ENCODE measurements at places on chromosomes 16 and 17.

- DNase-seq: no peak
Observed at GRCh38 chr16:11046382-11046931, 102.1 kb downstream of the CLEC16A start.

DNA sequence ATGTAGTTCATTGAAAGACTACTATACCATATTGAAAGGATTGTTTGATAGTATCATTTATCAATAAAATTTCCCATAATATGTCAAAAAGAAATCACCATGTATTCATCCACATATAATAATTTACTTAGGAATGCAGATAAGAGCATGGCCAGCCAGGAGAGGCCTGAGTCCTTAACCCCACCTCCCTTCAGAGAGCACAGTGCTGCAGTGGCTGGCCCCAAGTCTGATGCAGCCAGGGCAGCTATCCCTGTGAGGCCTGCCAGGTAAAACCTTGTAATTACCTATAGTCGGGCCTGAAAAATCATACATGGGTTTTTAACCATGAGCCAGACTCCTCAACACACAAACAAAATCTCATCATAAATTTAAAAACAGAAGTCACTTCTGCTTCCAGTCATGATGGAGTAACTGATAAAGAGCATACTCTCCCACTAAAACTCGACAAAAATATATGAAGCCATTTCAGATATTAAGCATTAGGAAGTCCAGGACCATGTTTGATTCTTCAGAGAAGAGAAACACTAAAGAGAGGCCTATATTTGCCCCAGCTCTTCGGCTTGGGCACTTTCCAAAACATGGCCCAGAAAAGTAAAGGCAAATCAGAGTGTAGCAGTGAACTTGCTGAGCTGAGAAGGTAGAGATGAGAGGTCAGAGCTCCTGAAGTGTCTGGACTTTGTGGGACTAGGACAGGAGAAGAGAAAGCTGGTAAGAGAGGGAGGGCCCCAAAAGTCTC, 40.9 kb upstream of the CCNF start:
- no peak for DNase-seq

GRCh38 chr17:63446753-63447470, 806 bp upstream of the CYB561 start:
- peak; percentile 63 for DNase-seq

DNA sequence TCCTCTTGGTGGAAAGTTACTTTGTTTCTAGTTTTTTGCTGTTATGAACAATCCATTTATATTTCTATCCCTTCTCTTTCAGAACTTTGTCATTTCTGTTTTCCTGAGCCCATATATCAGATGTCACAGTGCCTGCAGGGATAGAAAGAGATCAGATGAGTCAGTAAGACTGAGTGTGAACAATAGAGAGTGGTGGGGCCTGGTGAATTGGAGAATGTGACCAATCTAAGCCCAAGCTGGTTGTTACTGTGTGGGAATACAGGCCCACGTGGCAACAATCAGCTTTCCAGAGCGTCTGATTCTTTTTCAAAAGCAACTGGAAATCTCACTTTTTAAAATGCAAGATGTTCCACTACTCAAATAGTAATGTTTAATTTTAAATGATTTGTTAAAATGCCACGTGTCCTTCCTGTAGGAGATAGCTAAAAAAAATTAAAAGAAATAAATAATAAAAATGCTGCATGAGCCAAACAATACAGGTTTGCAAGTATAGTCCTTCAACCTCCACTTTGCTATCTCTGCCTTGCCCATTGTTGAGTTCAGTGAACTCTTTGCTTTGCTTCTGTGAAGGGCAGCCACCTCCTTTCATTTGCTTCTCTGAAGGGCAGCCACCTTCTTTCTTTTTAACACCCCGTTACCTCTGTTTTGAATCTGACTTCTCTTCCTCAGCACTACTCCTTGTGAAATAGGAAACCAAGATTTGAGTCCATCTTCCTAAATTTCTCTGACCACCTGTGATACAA, 9.6 kb downstream of the DCTN5 start:
- no peak for DNase-seq

GRCh38 chr17:66814570-66814969, 20.3 kb upstream of the CACNG5 start:
- DNase-seq: no peak

GRCh38 chr16:4780235-4780634, 7.9 kb downstream of the SEPTIN12 start:
- DNase-seq: no peak

GRCh38 chr17:57868007-57868909, 18.4 kb upstream of the MRPS23 start:
- no peak for DNase-seq

- DNase-seq: peak; percentile 88
Observed at GRCh38 chr17:8079291-8080207, 8.0 kb downstream of the ALOX12B start.

GRCh38 chr17:78903101-78903779, at the start of gene CEP295NL:
CEP295NL (minus strand) TSS chr17:78903201; CDS start chr17:78901828, 1,373 bp downstream.
- DNase-seq: peak; percentile 45

DNA sequence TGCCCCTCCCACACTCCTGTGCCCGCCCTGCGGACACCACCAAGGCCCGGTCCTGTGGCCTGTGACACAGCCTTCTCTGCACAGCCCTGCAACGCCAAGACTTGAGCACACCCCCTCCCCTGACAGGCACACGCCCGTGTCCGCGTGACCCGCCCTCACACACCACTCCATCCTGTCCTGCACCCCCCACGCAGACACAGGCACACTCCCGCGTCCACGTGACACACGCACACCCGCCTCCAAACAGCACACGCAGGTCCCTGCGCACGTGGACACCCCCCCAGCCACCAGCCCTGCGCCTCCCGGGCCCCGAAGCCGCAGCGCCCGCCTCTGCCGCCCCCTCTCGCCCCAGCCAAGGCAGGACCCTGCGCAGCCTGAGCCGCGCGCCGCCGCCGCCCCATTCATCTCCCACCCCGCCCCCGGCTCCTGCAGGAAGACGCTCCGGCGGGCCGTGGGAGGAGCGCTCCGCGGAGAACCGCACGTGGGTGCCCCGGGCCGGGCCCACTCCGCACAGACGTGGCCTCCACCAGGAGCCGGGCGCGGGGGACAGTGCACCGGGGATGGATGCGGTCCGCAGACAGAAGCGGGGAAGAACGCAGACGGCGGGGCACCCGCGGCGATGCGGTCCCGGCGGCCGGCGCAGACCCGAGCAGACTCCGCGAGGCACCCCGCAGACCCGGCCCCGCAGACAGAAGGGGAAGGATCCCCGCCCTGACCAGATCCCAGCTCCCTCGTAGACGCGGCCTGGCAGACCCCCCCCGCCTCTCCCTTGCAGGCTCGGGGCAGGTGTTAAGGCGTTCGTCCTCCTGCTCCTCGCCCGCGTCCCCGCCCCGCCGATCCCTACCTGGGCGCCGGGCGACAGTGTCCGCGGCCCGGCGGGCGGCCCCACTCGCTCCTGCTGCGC, 506 bp downstream of the CAMKK1 start:
- peak; percentile 66 for DNase-seq

- DNase-seq: no peak
Observed at GRCh38 chr17:9123594-9124553, 102.6 kb downstream of the NTN1 start.

DNA sequence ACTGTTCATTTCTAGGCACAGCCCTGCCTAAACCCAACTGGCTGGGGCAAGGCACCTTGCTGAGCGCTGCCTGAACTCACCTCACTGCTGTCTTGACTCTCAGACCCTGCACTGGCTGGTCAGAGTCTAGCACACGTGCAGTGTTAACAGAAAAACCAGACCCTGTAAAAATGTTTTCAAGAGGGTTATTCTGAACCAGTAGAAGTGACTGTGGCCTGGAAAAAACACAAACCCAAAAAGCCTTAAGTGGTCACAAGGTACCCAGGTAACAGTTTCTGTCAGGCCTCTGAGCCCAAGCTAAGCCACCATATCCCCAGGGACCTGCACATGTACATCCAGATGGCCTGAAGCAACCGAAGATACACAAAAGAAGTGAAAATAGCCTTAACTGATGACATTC, 6.1 kb upstream of the EIF4A3 start:
- DNase-seq: no peak

DNA sequence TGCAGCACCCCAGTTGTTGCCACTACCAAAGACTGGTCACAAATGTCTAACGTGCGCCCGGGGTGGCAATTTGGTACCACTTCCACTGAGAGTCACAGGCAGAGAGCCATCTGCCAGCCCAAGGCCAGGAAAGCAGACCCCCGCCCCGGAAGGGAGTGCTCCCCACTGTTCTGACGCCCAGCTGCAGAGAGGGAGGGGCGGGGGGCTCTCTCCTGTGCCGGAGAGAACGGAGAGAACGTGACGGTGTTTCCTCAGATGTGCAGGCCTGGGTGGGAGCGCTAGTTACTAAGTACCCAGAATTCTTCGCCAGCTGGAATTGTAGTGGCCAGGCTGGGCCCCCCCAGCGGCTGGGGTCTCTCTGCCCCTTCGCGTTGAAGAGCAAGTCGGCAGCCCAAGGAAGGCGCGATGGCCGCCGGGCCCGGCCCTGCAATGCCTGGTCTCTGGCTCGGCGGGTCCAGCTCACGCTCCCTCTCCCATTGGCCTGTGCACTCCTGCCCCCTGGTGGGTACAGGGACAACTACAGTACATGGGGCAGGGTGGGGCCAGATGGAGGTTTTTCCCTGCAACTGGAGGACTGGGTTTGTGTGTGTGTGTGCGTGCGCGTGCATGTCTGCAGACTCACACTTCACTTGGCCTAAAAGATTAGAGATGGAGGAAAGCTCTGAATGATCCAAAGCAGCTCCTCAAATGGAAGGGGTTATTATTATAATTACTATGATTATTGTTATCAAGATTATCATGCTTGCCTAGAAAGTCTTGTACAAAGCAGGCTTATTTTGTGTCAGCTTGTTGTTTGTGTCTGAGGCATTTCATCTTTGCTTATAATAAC, 107.1 kb downstream of the AMFR start:
- DNase-seq: peak; percentile 88

GRCh38 chr16:78761427-78761826, 662.0 kb downstream of the WWOX start:
- peak; percentile 62 for DNase-seq

- DNase-seq: no peak
Observed at GRCh38 chr17:16214190-16215001, 938 bp downstream of the NCOR1 start.

DNA sequence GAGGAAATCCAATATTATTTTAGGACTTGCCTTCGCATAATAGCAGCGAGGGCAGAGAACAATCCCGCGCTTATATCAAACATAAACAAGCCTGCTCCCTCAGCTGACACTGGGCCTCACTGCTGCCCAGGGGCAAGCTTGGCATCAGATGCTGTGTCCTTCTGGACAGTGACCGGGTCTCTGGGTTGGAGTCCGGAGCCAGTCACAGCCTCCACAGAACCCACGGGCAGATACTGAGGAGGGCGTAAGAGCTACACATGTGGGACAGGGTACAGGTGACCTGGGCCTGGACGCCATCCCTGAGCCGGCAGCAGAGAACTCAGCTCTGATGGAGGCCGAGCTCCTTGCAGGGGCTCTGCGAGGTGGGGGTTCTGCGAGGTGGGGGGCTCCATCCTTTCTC, 14.7 kb upstream of the ZNF469 start:
- no peak for DNase-seq

DNA sequence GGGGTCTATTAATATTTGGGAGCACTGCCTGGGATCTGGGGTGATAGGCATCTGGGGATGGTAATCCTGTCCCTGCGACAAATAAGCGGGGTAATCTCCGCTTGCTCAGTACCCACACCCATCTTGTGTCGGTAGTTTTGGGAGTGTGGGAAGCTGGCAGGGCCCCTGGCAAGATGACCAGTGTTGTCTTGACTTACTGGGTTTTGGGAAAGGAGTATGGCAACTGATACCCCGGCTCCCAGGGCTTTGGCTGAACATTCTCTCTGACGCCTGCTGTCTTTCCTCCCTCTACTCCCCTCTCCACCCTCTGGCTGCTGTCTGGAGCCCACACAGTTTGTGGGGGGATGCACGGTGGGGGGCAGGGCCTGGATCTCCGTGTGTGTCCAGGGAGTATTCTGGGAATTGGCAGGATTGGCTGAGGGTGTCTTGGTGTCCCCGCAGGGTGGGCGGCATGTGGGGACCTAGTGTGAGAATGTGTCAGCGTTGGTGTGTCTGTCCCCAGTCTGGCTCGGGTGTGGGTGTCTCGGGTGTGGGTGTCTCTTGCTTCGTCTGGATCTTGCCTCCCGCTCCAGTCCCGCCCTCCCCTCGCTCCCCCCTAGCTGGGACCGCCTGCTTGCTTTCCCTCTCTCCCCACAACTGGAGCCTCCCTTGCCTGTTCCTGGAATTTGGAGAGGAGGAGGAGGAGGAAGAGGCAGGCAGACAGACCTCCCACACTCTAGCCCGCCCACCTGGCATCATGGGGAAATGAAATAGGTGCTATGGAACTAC, 12.0 kb downstream of the RARA start:
- peak; percentile 38 for DNase-seq

- no peak for DNase-seq
Observed at GRCh38 chr16:56353054-56353921, 72.1 kb downstream of the AMFR start.

DNA sequence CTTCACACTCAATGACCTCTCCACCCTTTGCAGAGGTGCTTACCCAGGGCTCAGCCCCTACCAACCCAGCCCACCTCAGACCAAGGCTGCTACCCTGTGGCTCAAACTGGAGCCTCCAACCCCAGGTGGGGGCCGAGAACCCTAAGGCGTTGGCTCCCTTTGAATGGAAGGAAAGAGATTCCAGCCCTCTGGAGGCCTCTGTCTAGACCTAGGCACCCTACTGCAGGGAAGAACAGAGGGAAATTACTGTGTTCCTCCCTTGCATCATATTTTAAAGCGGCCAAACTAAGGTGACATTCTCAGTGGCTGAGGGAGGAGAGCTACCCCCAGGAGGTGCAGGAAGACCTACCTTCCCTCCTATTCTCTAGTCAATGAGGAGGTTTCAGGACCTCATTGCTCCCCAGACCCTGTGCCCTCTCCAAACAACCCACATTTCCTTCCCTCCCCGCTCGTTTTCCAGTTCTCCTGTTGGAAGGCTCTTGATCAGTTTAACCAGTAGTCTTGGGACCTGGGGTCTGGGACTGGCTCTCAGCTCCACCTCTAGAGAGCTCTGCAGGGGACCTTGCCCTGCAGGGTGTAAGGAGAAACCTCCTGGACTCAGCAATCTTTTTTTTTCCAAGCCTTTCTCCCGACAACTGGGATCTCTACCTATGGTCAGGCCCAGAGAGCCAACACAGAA, 5.5 kb upstream of the HOXB8 start:
- DNase-seq: no peak

DNA sequence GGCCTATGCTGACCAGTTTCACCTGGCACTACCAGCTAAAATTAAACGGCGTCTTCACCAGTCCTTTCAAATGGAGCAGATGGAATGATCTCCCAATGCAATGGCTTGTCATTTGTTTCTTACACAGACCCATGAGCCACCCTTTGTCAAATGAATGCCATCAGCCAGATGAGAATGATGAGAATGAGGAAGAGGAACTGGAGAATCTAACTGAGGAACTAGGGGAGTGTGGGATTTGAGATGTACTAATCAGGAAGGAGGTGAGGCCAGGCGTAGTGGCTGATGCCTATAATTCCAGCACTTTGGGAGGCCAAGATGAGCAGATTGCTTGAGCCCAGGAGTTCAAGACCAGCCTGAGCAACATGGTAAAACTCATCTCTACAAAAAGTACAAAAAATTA, 116.4 kb downstream of the HS3ST3A1 start:
- no peak for DNase-seq

GRCh38 chr16:6204945-6205344, 1107.3 kb upstream of the EEF2KMT start:
- no peak for DNase-seq
